Progenitor cell of endocrine pancreas (in vitro differentiated cells): ENCODE measurements at places on chromosomes 2 and 18. TPM values are rescaled to one million over a fixed set of nuclear protein-coding genes. Genes with fewer than 3 reads are reported as not detected.

IMP4 gene
- total RNA-seq, result 43.0 and 44.8 TPM in 2 replicates

GATA6 gene
- 112 and 114 TPM in 2 replicates for total RNA-seq

ALPI gene
- not detected in 2 replicates for total RNA-seq

CROCC2 gene
- 0.36 and 0.40 TPM in 2 replicates for total RNA-seq

FBXO36 gene
- total RNA-seq, result 3.9 and 4.0 TPM in 2 replicates

SPR gene
- total RNA-seq, result 24.2 and 25.5 TPM in 2 replicates

CDK5R2 gene
- 5.1 and 6.2 TPM in 2 replicates for total RNA-seq

CXXC1 gene
- total RNA-seq, result 109 and 118 TPM in 2 replicates

CAMKMT gene
- 20.3 and 24.1 TPM in 2 replicates for total RNA-seq

FLACC1 gene
- total RNA-seq, result 0.55 and 0.69 TPM in 2 replicates

SCN2A gene
- total RNA-seq, result 0.86 and 1.0 TPM in 2 replicates

TEX44 gene
- not detected in 2 replicates for total RNA-seq

NAT8 gene
- not detected in 2 replicates for total RNA-seq

MYO5B gene
- total RNA-seq, result 39.1 and 44.1 TPM in 2 replicates

EGR4 gene
- total RNA-seq, result 0.12 TPM in 1 of 2 replicates, not detected in the other

OR6B2 gene
- total RNA-seq, result not detected in 2 replicates

CD8A gene
- total RNA-seq, result 0.13 and 0.19 TPM in 2 replicates

SLC23A3 gene
- 1.7 and 2.8 TPM in 2 replicates for total RNA-seq

TXNDC2 gene
- total RNA-seq, result not detected in 2 replicates

CFC1 gene
- 27.7 and 30.9 TPM in 2 replicates for total RNA-seq

IL1RL2 gene
- not detected in 2 replicates for total RNA-seq

LYG2 gene
- not detected in 2 replicates for total RNA-seq

UGT1A5 gene
- not detected in 2 replicates for total RNA-seq

IL37 gene
- not detected in 2 replicates for total RNA-seq

FRZB gene
- 38.2 and 45.5 TPM in 2 replicates for total RNA-seq

DNAJC27 gene
- 11.3 and 12.3 TPM in 2 replicates for total RNA-seq

KHK gene
- total RNA-seq, result 4.4 and 5.2 TPM in 2 replicates

EVX2 gene
- not detected in 2 replicates for total RNA-seq

AGAP1 gene
- total RNA-seq, result 43.3 and 47.2 TPM in 2 replicates

OTOS gene
- total RNA-seq, result not detected in 2 replicates

PKP4 gene
- 62.9 and 75.3 TPM in 2 replicates for total RNA-seq

STPG4 gene
- 0.33 and 0.34 TPM in 2 replicates for total RNA-seq

CFAP53 gene
- total RNA-seq, result 1.5 and 1.7 TPM in 2 replicates
